Breast epithelium (tissue), 4 donors: ENCODE measurements at places on chromosomes 5 and 9. TPM values are rescaled to one million over a fixed set of nuclear protein-coding genes. Genes with fewer than 3 reads are reported as not detected.

GRCh38 chr9:137449931-137450538, 8.9 kb upstream of the ENTPD8 start:
- no peaks in the 10 kb centered on the region for H3K27me3 ChIP-seq
- H3K27ac ChIP-seq = no peak overlapping the region
- no peak overlapping the region for H3K4me3 ChIP-seq

The SLC4A9 gene
- not detected for total RNA-seq

DNA sequence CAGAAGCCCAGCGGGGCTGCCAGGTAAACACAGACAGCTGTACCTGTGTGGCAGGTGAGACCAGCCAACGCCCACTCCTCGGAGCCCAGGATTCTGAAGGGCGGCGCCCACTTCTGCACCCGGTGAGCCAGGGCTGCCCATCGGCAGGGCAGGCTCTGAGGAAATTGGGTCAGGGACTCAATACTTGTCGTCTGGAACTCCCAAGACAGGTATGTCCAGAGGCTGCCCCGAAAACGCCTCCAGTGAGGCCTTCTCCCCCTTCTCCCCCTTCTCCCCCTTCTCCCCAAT, 19.8 kb downstream of the GLT6D1 start:
- H3K4me3 ChIP-seq = no peak overlapping the region
- no peak overlapping the region for H3K27ac ChIP-seq
- peak; percentile 2 for DNase-seq

DNA sequence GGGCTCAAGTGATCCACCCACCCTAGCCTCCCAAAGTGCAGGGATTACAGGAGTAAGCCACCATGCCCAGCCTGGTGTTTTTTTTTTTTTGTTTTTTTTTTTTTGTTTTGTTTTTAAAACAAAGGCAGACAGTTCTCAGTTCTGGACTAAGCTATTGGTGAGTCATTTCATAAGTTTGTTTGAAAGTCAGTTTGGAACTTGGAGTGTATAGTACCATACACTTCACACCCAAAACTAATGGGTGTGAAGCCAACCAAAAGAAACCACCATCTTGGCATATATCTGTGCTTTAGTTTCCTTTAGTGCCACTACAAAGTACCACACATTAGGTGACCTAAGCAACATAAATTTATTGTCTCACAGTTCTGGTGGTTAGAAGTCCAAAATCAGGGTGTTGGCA, 13.4 kb downstream of the MAST4 start:
- H3K27me3 ChIP-seq = no peaks in the 10 kb centered on the region
- H3K36me3 ChIP-seq = no peaks in the 10 kb centered on the region
- no peak for DNase-seq

GRCh38 chr9:125674981-125675973, 31.7 kb downstream of the MAPKAP1 start:
- H3K4me3 ChIP-seq = no peak overlapping the region
- H3K27me3 ChIP-seq = no peaks in the 10 kb centered on the region
- peak overlapping the region; percentile 42 for H3K27ac ChIP-seq

- no peaks in the 10 kb centered on the region for H3K4me1 ChIP-seq
- H3K4me3 ChIP-seq = no peak overlapping the region
- no peak for DNase-seq
- no peaks in the 10 kb centered on the region for H3K27me3 ChIP-seq
- no peak overlapping the region for H3K27ac ChIP-seq
Measured at GRCh38 chr9:112158656-112159367, 16.3 kb downstream of the SUSD1 start.

DNA sequence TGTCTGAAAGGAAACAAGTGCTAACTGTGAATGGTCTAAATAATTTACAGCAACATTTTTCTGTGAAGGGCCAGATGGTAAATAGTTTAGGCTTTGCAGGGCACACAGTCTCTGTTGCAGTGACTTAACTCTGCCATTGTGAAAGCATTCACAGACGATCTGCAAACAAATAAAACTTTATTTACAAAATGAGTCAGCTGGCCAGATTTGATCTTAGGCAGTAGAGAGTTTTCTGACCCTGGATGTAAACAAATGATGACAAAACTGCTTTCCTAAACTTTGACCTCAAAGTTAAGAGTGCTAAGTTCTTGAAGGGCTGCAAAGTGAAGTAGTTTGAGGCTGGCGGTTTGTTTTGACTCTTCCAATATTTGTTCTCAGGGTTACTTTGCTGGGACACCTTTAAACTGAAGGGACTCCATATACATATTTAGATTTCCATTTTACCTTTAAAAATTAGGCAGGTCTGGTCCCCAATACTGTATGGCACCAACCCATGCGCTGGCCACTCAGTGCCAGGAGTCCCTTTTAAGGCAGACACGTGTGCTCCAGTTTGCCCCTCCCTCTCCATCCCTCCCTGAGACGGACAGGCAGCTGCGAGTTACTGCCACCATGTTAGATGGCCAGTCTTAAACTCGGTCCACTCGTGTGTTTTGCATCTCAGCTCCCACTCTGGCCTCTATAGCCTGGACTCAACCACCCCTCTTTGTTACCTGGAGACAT, 4.0 kb upstream of the ADAMTS16 start:
- H3K36me3 ChIP-seq = no peaks in the 10 kb centered on the region
- H3K4me3 ChIP-seq = no peak overlapping the region
- peaks cover 5% of the 10 kb centered on the region for H3K27me3 ChIP-seq
- no peak for DNase-seq
- no peak overlapping the region for H3K27ac ChIP-seq

DNA sequence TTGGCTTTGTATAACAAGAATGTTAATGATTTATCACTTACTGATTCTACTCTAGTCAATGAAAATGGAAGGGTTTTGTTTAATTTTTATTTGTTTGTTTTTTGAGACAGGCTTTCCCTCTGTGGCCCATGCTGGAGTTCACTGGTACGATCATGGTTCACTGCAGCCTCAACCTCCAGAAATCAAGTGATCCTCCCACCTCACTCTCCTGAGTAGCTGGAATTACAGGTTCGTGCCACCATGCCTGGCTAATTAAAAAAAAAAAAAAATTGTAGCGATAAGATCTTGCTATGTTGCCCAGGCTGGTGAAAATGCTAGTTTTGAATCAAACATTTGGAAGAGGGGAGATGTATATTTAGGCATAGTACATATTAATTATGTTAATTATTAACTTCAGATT, 209.4 kb downstream of the NFIB start:
- H3K36me3 ChIP-seq = no peaks in the 10 kb centered on the region
- no peaks in the 10 kb centered on the region for H3K4me1 ChIP-seq
- H3K27ac ChIP-seq = no peak overlapping the region
- DNase-seq = no peak

DNA sequence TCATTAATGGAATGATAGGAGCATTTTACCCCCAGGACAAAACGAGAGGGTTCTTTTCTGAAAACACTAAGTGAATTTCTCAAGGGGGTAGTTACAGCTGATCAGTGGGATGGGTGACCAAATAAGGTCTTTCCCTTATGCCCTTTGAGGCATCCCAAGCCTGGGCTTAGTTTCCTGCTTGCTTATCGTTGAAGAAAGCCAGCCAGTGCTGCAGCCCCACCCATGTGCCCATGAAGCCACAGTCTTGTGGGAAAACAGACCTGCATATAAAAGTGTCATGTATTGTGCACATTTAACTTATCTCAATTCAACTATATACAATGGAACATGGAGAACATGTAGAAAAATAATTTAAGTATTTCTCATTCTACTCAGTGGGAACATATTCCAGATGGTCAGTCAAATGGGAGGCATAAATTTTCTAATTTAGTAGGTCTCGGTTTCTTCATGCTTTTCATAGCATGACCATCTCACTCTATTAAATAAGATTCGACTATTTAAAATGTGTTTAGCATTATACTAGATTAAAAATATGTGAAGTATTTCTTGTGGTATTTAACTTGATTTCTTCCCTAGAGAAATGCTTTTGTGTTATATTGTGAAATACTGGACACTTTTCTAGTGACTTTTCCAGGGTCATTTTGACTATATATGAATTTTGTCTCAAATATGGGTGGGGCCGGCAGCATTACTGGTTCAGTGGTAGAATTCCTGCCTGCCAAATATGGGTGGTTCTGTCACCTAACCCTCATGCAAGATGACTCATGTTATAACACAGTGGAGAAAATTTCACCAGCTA, 189.7 kb upstream of the SGCD start:
- no peaks in the 10 kb centered on the region for H3K4me1 ChIP-seq
- DNase-seq = no peak
- H3K27ac ChIP-seq = no peak overlapping the region
- H3K36me3 ChIP-seq = no peaks in the 10 kb centered on the region

- peaks cover 8% of the 10 kb centered on the region for H3K4me1 ChIP-seq
- H3K27me3 ChIP-seq = no peaks in the 10 kb centered on the region
- H3K27ac ChIP-seq = peak overlapping the region; percentile 60
- no peaks in the 10 kb centered on the region for H3K36me3 ChIP-seq
Measured at GRCh38 chr5:53037141-53037859, 48.1 kb downstream of the ITGA2 start.

The DOCK8 gene
- 34.1 TPM for total RNA-seq

- peaks cover 8% of the 10 kb centered on the region for H3K4me1 ChIP-seq
- DNase-seq = no peak
- H3K27ac ChIP-seq = no peak overlapping the region
- no peak overlapping the region for H3K4me3 ChIP-seq
- H3K36me3 ChIP-seq = no peaks in the 10 kb centered on the region
- no peaks in the 10 kb centered on the region for H3K27me3 ChIP-seq
Measured at GRCh38 chr5:151755383-151755782, 3.0 kb downstream of the ATOX1 start.

The GRXCR2 gene
- 0.29 TPM for total RNA-seq

The SPATA31C2 gene
- not detected for total RNA-seq

The HOMER1 gene
- total RNA-seq = 26.2 TPM

GRCh38 chr5:135013947-135014570, 20.0 kb downstream of the PITX1 start:
- DNase-seq = peak; percentile 67
- H3K36me3 ChIP-seq = no peaks in the 10 kb centered on the region
- no peaks in the 10 kb centered on the region for H3K27me3 ChIP-seq
- H3K4me3 ChIP-seq = no peak overlapping the region
- peak overlapping the region; percentile 57 for H3K27ac ChIP-seq
- H3K4me1 ChIP-seq = peaks cover 8% of the 10 kb centered on the region

The PCDHA3 gene
- 0.98 TPM for total RNA-seq

DNA sequence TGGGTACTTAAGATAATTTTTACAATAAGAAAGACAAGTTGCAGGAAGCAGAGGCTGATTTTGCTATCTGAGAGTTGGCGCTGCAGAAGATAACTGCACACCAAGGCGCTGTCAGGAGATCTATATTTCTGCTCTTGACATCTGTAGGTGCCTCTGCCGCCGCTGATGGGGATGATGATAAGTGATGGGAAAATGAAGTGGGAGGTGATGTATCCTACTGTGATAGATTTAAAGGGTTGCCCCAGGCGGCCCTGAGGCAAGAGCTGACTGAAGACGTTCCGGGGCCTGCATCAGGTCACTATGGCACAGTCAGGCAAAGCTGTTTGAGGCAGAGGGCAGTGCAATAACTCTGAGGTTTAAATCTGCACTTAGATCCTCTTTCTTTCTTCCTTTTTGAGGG, 78.1 kb downstream of the SNCAIP start:
- no peak overlapping the region for H3K4me3 ChIP-seq
- no peaks in the 10 kb centered on the region for H3K4me1 ChIP-seq
- H3K27me3 ChIP-seq = no peaks in the 10 kb centered on the region
- no peak overlapping the region for H3K27ac ChIP-seq
- H3K36me3 ChIP-seq = no peaks in the 10 kb centered on the region

The ARHGEF28 gene
- total RNA-seq = 31.5 TPM

GRCh38 chr5:38379350-38379937, 121.1 kb downstream of the EGFLAM start:
- no peak overlapping the region for H3K27ac ChIP-seq
- no peaks in the 10 kb centered on the region for H3K27me3 ChIP-seq
- H3K36me3 ChIP-seq = no peaks in the 10 kb centered on the region
- no peak overlapping the region for H3K4me3 ChIP-seq

The MYOZ3 gene
- under 0.01 TPM for total RNA-seq

The FOXD4L5 gene
- 0.29 TPM for total RNA-seq

GRCh38 chr9:106972082-106972481, 109.1 kb downstream of the ZNF462 start:
- H3K4me1 ChIP-seq = no peaks in the 10 kb centered on the region
- H3K4me3 ChIP-seq = no peak overlapping the region
- no peaks in the 10 kb centered on the region for H3K27me3 ChIP-seq

DNA sequence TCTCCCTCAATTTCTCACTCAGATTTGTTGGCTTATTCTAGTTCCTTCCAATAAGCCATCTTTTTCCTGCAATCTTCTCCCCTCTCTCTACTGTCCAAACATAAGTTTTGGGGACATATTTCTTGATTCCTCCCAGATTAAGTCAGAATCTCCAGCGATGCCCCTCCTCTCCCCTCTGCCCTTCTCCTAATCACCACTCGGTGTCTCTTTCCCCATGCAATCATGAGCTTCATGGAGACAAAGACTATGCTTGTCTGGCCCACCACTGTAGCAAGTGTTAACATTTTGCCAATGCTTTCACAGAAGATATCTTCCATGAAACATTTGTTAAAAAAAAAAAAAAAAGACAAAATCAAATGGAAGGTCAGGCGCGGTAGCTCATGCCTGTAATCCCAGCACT, 42.4 kb downstream of the PDE6A start:
- no peaks in the 10 kb centered on the region for H3K36me3 ChIP-seq
- no peak for DNase-seq
- no peaks in the 10 kb centered on the region for H3K4me1 ChIP-seq

DNA sequence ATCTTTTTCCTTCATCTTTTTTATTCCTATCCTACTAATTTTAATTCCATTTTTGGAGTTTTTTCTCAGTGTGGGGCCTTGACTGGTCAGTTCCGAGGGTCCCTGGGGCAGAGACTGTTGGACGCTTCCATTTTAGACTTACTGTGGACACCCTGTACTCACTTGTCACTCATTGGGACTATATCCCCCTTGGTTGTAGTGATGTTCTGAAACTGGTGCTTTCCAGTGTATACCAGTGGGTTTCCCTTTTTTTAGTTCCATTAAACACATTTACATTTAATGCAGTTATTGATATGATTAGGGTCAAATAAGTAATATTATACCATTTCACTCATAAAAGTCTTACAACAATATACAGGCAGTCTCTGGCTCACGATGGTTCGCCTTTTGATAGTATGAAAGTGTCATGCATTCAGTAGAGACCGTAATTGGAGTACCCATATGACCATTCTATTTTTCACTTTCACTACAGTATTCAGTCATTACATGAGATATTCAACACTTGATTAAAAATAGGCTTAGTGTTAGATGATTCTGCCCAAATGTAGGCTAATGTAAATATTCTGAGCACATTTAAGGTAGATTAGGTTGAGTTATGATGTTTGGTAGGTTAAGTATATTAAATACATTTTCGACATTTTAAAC, 46.0 kb downstream of the CNOT6 start:
- H3K36me3 ChIP-seq = no peaks in the 10 kb centered on the region
- no peak overlapping the region for H3K27ac ChIP-seq
- DNase-seq = no peak
- H3K4me3 ChIP-seq = no peak overlapping the region

DNA sequence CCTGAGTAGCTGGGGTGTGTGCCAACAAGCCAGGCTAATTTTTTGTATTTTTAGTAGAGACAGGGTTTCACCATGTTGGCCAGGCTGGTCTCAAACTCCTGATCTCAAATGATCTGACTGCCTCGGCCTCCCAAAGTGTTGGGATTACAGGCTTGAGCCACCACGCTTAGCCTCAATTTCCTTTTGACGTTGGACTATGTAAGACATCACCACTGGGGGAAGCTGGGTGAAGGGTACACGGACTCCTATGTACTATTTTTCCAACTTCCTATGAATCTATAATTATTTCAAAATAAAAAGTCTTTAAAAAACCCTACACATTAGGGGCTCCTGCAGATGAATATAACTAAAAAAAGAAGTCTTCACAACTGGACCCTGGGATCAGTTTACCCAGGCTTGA, 44.0 kb downstream of the NKX2-5 start:
- H3K4me1 ChIP-seq = no peaks in the 10 kb centered on the region
- no peaks in the 10 kb centered on the region for H3K27me3 ChIP-seq
- no peak overlapping the region for H3K4me3 ChIP-seq
